ENCODE measurements at places on chromosomes 3 and 15.

- ATAC-seq: no peak
Measured at GRCh38 chr3:37531066-37531720, 330.5 kb upstream of the CTDSPL start.

DNA sequence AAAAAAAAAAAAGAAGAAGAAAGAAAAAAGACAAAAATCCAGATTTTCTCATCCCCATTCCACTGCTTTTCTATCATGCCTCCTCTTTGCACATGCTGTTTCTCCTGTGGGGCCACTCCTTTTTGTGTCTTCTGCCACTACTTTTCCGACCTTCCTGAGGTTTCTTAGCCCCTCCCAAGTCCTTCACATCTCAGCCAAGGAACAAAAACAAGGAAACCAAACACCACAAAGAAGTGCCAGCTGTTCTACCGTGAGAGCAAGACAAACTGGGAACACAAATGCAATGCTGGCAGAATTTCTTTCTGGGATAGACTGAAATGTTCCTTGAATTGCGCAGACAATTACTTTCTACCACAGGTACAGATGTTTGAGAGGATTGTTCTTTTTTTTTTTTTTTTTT, 83.2 kb downstream of the MB21D2 start:
- no peak for ATAC-seq

DNA sequence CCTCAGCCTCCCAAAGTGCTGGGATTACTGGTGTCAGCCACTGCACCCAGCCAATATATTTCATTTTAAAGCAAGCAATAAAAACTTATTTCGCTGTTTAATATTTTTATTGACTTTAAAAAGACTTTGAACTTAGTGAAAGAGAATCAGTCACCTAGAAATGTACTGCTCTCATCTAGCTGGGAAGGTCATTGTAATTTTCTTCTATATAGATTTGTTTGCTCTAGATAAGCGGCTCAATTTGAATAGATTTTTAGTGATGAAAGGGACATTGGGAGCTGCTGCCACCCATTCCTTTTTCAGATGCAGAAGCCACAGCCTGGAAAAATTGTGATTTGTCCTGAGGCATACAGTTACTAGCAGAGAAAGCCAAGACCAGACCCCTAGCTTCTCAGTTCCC, 40.1 kb downstream of the CAPN7 start:
- no peak for ATAC-seq

GRCh38 chr3:61452535-61453090, 108.8 kb upstream of the PTPRG start:
- no peak for ATAC-seq

DNA sequence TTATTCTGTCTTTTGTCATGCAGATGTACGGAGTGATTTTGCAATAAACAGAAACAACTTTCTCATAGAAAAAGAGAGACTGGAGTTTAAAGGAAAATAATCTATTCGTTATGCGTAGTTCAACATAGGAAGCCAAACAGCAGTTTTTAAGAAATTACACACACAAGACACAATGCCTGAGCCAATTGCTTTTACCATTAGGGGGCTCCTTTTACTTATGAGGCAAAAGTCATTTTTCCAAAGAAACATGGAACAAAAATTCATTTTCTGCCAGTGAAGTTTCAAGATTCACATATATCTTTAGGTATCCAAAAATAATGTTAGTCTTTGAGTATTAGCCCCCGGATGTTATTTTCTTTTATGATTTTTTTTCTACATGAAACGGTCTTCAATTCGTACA, 10.7 kb downstream of the CNTN6 start:
- ATAC-seq: no peak

DNA sequence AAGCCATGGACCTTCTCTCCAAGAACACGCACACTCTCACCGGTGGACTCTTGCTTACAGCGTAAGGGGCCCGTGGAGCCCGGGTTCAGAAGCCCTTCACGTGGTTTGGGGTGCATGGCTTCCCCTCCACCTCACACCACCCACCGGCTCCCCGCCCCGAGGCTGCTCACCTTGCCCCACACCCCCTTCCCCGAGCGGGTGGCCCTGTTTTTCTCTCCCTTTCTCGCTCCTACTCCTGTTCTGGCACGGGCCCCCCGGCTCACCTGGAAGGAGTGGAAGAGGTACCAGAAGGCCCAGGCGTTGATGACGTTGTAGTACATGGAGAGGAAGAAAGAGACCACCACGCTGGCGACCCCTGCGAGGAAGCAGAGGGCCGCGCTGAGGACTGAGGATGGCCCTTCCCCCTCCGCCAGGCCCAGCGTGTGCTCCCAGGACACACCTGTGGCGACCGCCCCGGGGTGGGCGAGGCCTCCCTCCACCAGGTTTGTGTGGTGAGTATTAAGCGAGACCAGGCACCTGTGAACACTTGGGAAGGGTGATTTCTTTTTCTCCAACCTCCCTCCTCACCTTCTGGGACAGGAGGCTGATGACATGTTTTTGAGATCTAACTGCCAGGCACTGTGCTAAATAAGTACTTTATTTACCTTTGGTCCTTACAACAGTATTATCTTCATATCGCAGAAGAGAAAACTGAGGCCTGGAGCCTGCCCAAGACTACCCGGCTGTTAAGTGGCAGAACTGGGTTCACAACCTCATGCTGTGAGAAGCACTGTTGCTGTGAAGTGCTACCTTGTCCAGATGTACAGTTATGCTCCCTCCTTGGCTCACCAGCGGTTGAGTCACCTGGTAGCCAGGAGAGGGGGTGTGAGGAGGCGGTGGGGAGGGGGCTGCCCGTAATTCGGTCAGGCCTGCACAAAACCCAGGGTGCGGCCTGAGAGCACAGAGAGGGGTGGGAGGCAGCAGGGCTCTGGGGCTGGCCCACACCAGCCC, 16.3 kb downstream of the SLC6A20 start:
- ATAC-seq: no peak

DNA sequence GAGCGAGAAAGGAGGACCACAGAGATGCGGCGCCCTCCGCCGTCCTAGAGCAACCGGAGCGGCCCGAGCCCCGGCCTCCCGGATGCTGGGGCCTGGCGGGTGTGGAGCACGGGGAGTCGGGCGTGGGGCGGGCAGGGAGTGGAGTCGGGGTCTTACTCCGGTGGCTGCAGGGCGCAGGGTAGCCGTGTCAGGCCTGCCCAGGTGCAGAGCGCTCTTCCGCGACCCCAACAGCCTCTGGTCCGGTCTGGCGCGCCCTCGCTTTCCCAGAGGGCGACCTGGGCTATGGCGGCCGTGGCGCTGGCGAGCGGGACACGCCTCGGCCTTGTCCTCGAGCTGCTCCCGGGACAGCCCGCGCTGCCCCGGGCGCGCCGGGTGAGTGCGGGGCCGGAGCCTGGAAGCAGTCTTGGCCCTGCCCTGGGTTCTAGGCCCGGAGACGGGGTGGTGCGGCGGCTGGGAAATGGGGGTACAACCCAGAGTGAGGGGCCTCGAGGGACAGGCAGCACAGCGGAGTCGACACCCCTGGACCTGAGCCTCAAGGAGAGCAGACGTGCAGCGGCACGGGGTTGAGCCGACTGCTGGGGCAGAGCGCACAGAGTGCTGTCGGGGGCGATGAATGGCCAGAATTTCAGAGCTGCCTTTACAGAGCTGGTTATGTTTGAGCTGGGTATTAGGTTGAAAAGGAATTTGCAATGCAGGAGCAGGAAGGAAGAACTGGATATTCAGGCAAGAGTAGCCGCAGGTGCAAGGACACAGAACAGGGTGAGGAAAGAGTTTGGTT, at the start of gene ZNF662:
TSS of gene ZNF662 (plus strand) at position 73 of the 778 bp plus-strand sequence. CDS start 1,973 bp downstream, outside the sequence.
- ATAC-seq: peak; percentile 49

- ATAC-seq: no peak
Measured at GRCh38 chr15:58522391-58522790, 90.6 kb downstream of the LIPC start.

- no peak for ATAC-seq
Measured at GRCh38 chr3:180092889-180093288, 56.2 kb upstream of the PEX5L start.

DNA sequence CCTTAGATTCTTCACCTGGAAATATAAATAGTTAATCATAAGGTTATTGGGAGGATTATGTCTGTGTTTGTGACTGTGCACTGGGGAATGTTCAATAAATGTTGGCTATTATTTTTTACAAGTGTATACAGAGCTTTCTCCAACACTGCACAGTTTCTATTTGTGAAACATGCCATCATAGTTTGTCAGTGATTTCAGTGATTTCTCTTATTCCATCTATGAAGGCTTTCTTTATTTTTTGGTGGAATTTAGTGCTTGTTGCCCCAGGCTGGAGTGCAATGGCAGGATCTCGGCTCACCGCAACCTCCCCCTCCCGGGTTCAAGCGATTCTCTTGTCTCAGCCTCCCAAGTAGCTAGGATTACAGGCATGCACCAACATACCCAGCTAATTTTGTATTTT, 545.0 kb upstream of the GRM7 start:
- no peak for ATAC-seq

DNA sequence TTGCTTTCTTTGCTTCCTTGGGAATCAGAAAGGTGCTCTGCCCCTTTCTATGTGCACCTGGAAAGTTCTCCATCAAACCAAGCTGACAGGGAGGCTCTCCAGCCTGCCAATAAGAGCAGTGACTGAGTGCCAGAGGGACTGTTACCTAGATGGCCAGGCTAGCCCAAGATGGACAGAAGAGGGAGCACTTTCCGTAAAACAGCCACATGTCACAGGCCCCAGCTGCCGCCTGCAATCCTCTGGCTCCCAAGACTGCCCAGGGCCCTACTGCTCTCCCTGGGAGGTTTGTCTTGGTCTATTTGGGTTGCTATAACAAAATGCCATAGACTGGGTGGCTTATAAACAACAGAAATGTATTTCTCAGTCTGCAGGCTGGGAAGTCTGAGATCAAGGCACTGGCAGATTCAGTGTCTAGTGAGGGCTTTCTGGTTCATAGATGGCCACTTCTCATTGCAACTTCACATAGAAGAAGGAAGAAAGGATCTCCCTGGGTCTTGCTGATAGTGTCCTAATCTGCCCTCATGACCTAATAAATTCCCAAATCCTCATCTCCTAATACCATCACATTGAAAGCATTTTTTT, 72.3 kb downstream of the TAMM41 start:
- no peak for ATAC-seq

GRCh38 chr3:99877031-99877579, 59.4 kb downstream of the CMSS1 start:
- no peak for ATAC-seq

- ATAC-seq: no peak
Measured at GRCh38 chr3:104564045-104564643, 802.6 kb upstream of the ALCAM start.

- no peak for ATAC-seq
Measured at GRCh38 chr15:94677202-94677790, 445.9 kb downstream of the MCTP2 start.

DNA sequence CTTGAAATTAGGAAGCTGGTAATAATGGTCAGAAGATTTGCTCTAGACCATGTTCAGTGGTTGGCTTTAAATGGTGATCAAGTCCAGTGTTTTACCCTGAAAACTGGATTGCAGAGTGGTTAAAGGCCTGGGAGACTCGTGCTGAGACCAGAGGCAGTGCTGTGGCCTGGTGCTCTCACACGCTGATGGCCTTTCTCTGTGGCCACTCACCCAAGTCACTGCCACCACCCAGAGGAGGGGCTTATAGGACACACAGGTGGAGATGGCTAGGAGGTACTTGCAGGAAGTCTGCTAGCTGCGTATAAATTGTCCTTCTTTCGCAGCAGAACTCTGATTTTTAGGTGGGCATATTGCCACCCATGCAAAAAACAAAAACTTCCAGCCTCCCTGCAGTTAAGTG, 6.2 kb upstream of the EHD4 start:
- ATAC-seq: no peak

GRCh38 chr15:71103102-71103676, 12.1 kb upstream of the THSD4 start:
- ATAC-seq: no peak

DNA sequence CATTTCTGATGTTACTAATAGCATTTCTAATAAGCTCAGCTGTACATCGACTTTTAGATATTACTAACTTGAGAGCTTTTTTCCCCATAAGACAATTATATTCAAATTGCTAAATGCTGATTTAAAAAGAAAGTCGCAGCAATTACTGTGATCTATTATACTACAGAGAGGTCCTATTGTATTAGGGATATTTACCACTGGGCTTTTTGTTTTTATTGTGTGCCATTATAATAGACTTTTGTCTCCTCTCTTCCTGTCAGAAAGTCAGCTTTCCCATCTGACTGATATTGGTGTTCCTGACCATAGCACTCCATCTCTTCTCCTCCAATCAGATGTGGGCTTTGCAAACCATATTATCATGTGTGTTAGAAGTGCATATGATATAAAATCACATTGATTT, 27.2 kb upstream of the RYR3 start:
- no peak for ATAC-seq

DNA sequence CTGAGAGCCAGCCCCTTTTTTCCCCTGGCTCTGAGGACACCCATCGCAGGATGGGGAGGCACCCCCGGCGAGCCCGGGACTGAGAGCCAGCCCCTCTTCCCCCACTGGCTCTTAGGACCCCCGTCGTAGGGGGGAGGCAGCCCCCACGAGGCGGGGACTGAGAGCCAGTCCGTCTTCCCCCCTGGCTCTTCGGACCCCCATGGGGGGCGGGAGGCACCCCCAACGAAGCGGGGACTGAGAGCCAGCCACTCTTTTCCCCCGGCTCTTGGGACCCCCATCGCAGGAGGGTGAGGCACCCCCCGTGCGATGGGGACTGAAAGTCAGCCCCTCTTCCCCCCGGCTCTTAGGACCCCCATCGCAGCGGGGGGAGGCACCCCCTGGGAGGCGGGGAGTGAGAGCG, 36.8 kb upstream of the SSUH2 start:
- no peak for ATAC-seq

DNA sequence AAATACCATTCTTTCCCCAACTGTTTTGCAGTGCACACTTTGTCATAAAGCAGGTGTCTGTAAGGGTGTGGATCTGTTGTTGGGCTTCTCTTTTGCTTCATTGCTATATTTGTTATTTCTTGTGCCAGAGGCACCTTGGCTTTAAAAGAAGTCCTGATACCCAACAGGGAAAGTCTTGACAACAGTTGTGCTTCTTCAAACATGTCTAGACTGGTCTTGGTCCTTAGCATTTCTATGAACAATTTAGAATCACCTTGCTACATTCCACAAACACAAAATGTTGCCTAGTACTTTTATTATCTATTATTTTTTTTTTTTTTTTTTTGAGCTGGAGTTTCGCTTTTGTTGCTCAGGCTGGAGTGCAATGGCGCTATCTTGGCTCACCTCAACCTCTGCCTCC, 233.7 kb downstream of the SLCO3A1 start:
- no peak for ATAC-seq

- no peak for ATAC-seq
Measured at GRCh38 chr15:55613727-55614126, 25.6 kb upstream of the PYGO1 start.

- no peak for ATAC-seq
Measured at GRCh38 chr3:31230425-31231223, 302.1 kb upstream of the STT3B start.

DNA sequence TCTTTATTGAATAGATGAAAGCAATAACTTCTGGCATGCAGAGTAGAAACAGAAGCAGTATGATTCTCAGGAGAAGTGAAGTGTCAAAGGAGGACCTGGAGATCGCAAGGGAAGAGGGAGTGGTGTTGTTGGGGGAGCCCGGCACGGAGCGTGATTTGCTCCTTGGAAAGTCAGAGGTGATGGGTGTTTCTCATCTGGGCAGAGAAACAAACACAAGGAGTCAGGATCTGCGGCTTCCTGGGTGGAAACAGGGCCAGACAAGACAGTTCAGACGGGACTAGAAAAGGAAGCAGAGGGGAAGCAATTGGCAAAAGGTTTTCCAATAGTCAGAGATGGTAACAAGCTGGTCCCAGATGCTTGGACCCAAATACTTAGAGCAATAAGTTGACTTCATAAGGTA, 34.4 kb upstream of the CCDC80 start:
- no peak for ATAC-seq

Data from activated CD4-positive, CD25-positive, alpha-beta regulatory T cell treated with anti-CD3 and anti-CD28 coated beads, Interleukin-2, amount 50 U/mL, for 24 hours (primary cell).